ENCODE measurements at places on chromosomes 1 and 21. TPM values are rescaled to one million over a fixed set of nuclear protein-coding genes. Genes with fewer than 3 reads are reported as not detected.

The ECM1 gene
- 0.35 TPM for total RNA-seq

The KCNK2 gene
- total RNA-seq, result not detected

- no peak for DNase-seq
Observed at GRCh38 chr1:155011437-155012025, 8.9 kb downstream of the ZBTB7B start.

- DNase-seq, result no peak
Observed at GRCh38 chr1:160353223-160353622, 10.0 kb downstream of the NCSTN start.

The PHLDA3 gene
- 55.1 TPM for total RNA-seq

DNA sequence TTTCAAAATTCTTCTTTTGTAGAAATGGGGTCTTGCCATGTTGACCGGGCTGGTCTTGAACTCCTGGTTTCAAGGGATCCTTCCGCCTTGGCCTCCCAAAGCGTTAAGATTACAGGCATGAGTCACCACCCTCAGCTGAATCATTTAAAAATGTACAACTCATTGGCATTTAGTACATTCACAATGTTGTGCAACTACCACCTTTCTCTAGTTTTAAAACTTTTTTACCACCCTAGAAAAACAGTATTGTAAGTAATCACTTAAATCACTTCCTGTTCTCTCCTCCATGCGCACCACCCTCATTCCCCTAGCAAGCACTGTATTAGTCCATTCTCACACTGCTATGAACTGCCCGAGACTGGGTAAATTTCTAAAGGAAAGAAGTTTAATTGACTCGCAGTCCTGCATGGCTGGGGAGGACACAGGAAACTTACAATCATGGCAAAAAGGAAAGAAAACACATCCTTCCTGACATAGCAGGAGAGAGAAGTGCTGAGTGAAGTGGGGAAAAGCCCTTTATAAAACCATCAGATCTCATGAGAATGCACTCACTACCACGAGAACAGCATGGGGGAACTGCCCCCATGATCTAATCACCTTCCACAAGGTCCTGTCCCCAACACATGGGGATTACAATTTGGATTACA lies 14.4 kb upstream of the THEM5 start:
- peak; percentile 43 for DNase-seq

The TDRD5 gene
- total RNA-seq, result not detected

The IARS2 gene
- total RNA-seq, result 86.2 TPM

DNA sequence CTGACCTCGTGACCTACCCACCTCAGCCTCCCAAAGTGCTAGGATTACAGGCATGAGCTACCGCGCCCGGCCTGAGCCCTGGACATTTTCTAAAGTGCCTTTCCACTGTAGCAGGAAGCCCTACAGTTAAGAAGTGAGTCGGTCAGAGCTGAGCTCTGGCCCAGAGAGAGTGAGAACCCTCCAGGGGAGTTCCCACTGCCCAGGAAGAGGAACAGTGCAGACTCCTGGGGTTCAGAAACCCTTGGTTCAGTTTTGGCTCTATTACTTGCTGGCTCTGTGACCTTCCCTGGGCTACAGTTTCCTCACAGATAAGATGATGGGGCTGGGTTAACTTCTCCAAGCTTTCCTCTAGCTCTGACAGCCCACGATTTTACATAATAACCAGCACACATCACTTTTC lies 20.9 kb downstream of the SLC9A1 start:
- DNase-seq, result no peak

GRCh38 chr21:9767592-9768375 lies 753.6 kb upstream of the TPTE start:
- no peak for DNase-seq

DNA sequence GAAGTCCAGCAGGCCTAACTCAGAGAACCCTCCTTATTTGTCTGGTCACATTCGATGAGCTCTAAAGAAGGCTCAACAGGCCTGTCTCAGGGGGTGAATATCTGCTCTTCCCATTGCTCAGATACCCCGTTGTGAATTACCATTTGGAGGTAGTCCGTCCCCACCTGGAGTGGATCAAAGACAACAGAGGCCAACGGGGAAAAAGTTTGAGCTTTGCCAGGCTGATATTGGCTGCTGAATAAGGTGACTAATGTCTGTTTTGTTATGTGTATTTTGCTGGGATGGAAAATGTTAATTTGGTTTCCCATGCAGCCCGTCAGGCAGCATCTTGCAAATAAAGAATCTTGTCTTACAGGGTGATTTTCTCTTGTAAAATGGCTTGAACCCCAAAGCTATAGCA lies 69.2 kb upstream of the EPS8L3 start:
- no peak for DNase-seq

The LHX8 gene
- not detected for total RNA-seq

The MX1 gene
- total RNA-seq, result 12.9 TPM

DNA sequence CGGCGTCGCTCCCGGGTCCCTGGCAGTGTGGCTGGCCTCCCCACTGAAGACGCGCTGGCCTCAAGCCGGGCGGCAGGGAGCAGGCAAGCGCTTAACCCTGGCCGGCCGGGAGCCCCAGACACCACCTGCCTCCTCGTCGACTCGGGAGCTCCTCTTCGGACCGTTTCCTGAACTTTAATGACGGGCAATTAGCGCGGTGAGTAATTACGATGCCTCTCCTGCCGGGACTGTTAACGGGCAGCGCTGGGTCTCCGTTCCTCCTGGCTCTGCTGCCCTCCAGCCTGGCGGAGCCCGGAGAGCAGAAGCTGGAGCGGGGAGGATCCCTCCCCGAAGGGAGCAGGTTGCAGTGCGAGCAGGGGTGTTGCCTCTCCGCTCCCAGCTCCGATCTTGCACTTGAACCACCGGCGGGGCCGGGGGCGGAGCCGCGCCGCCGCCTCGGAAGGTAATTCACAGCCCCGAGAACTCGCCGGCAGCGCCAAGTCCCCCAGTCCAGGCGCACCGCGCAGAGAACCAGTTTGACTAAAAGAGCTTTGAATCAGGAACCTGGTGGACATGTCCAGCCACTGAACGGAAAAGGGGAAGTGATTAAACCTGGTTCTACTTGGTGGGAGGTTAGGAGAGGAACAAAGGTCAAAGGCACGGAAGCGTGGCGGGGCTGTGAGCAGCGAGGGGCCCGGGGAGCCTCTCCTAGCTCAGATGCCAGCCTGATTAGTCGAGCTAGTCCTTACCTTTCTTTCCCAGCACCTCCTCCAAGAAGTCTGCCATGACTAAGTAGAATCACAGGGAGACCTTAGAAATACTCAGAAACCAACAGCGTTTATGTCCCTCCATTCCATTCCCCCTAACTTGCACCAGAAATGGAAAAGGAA lies 18.3 kb upstream of the PLEKHA6 start:
- DNase-seq, result no peak

The MIXL1 gene
- total RNA-seq, result not detected

GRCh38 chr1:226981838-226982237 lies 41.7 kb downstream of the COQ8A start:
- no peak for DNase-seq

The FNDC5 gene
- 0.40 TPM for total RNA-seq

The SEC22B gene
- total RNA-seq, result 25.9 TPM
